Spleen (tissue), 13 donors: ENCODE measurements at places on chromosomes 7 and 10. TPM values are rescaled to one million over a fixed set of nuclear protein-coding genes. Genes with fewer than 3 reads are reported as not detected.

GRCh38 chr7:87494454-87494853 is 19.0 kb upstream of the ABCB4 start:
- H3K27ac ChIP-seq, result no peak overlapping the region
- no peaks in the 10 kb centered on the region for H3K36me3 ChIP-seq
- no peaks in the 10 kb centered on the region for H3K27me3 ChIP-seq
- no peak overlapping the region for H3K4me3 ChIP-seq
- no peaks in the 10 kb centered on the region for H3K4me1 ChIP-seq

DNA sequence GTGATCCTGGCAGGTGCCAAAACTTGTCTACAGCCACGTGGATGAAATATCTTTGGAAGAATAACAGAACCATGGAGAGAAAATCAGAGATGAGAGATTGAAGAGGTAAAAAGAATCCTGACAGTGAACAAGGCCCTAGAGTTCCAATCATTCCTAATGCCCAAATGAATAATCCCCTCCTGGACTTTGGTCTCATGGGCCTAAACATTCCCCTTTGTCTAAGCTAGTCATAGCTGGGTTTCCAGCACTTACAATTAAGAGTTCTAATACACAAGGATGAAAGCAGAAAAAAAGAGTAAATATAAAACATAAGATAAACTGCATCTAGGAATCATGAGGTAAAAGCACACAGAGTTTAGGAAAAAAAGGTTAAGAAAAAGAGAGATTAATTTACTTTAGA is 40.2 kb downstream of the ARHGAP12 start:
- no peaks in the 10 kb centered on the region for H3K36me3 ChIP-seq
- H3K27ac ChIP-seq, result no peak overlapping the region

- H3K36me3 ChIP-seq, result no peaks in the 10 kb centered on the region
- H3K4me3 ChIP-seq, result peak within 1 kb of the TSS; percentile 98
- no peaks in the 10 kb centered on the region for H3K27me3 ChIP-seq
- peak; percentile 95 for DNase-seq
- H3K4me1 ChIP-seq, result peaks cover 49% of the 10 kb centered on the region
These were observed at the start of gene SMURF1 for GRCh38 chr7:99143853-99144672. Gene SMURF1, minus strand, starts transcription at chr7:99144108. Its CDS starts 328 bp downstream, at chr7:99143780.

The IQCE gene
- total RNA-seq, result 15.8 TPM

- H3K27ac ChIP-seq, result peak overlapping the region; percentile 98
- DNase-seq, result peak; percentile 78
- H3K36me3 ChIP-seq, result peaks cover 18% of the 10 kb centered on the region
These were observed 9.5 kb downstream of the CYREN start for GRCh38 chr7:135160858-135161653.

- no peaks in the 10 kb centered on the region for H3K36me3 ChIP-seq
- H3K4me3 ChIP-seq, result no peak overlapping the region
- H3K4me1 ChIP-seq, result no peaks in the 10 kb centered on the region
- DNase-seq, result no peak
- H3K27ac ChIP-seq, result no peak overlapping the region
- no peaks in the 10 kb centered on the region for H3K27me3 ChIP-seq
These were observed 221.5 kb upstream of the GHITM start for GRCh38 chr10:83917537-83918506.

DNA sequence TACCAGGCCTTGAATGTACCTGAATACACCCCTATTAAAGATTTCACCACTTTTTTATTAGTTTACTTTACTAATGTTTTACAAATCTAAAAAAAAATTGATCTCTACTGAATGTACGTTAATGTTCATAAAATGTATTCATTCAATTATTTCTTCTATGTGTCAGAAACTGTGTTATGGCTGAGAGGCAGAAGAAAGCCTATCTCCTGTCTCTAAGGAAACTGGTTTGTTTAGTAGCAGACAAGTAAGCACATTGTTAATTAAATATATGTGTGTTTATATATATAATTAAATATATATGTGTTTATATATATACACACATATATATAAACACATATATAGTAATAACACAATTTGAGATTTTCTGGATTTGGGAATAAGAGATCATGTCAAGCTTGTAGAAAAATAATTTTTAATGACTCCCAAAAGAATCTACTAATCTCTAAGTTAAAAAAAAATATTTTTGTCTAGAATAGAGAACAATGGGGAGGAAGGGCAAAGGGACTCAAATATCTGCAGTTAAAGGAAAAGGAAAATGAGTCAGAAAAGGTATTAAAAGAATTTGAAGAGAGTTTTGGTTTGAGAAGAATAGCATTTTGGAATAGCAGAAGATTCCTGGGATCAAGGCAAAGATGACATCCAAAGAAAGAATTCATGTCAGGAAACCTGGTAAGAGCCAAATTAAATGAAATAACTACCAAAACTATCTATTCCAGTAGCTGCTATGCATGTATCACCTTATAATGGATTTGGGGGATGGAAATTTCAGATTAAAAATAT is 92.1 kb downstream of the CH25H start:
- no peaks in the 10 kb centered on the region for H3K27me3 ChIP-seq
- no peak overlapping the region for H3K27ac ChIP-seq
- no peak overlapping the region for H3K4me3 ChIP-seq
- no peaks in the 10 kb centered on the region for H3K4me1 ChIP-seq

DNA sequence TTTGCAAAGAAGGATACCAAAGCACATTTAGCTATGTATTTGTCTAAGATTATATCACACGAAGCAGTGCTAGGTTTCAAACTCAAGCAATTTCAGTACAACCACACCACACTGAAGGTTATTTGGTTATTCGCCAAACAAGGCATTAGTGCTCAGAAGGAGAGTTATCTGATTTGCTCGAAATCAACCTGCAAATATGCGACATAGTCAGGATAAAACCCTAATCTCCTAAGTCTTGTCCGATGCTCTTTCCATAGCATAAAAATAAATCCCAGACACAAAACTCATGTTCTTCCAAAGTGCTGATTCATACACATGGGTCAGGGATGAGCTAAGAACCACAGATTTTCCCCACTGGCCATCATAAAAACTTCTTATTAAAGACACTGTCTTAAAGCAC is 1288.0 kb upstream of the SORCS1 start:
- no peak for DNase-seq
- H3K36me3 ChIP-seq, result no peaks in the 10 kb centered on the region
- no peak overlapping the region for H3K27ac ChIP-seq
- H3K4me1 ChIP-seq, result no peaks in the 10 kb centered on the region

DNA sequence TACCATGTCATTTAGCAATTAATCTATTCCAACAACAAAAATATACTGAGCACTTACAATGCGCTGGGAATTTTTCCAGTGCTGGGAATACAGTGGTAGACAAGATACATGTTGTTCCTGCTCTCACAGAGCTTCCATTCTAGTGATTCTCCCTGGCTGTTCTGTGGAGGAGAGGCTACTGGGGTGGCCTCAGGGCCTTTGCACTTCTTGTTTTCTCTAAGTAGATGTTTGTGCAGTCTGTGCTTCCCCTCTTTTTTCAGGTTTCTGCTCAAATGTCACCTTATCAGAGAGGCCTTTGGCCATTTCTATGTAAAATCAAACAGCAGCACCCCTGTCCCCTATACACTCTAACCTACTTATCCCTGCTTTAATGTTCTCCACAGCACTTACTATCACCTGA is 24.7 kb downstream of the OSBPL3 start:
- H3K27ac ChIP-seq, result no peak overlapping the region
- DNase-seq, result no peak
- H3K4me1 ChIP-seq, result no peaks in the 10 kb centered on the region
- no peaks in the 10 kb centered on the region for H3K36me3 ChIP-seq
- no peaks in the 10 kb centered on the region for H3K27me3 ChIP-seq
- H3K4me3 ChIP-seq, result no peak overlapping the region

DNA sequence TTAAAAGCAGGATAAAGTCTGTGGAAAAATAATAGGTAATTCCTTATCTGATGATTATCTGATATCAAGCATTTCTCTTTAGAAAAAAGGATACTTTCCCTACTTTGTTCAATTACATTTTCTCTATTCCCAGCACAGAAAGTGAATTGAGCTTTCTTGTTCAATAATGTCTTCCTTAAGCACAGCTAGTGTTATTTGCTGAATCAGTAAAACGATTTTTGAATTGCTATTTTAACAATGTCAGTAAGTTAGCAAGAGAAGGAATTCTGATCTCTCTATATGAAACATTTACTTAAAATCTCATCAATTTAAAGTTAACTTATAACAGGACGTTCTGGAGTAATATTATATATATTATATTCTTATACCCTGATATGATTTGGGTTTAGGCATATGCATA is 337.2 kb upstream of the ANKRD30A start:
- H3K4me3 ChIP-seq, result no peak overlapping the region
- H3K27me3 ChIP-seq, result no peaks in the 10 kb centered on the region
- H3K36me3 ChIP-seq, result no peaks in the 10 kb centered on the region
- H3K4me1 ChIP-seq, result no peaks in the 10 kb centered on the region

- no peak overlapping the region for H3K27ac ChIP-seq
- DNase-seq, result no peak
- no peaks in the 10 kb centered on the region for H3K4me1 ChIP-seq
- no peaks in the 10 kb centered on the region for H3K36me3 ChIP-seq
These were observed 150.4 kb downstream of the ETV1 start for GRCh38 chr7:13839063-13839462.

DNA sequence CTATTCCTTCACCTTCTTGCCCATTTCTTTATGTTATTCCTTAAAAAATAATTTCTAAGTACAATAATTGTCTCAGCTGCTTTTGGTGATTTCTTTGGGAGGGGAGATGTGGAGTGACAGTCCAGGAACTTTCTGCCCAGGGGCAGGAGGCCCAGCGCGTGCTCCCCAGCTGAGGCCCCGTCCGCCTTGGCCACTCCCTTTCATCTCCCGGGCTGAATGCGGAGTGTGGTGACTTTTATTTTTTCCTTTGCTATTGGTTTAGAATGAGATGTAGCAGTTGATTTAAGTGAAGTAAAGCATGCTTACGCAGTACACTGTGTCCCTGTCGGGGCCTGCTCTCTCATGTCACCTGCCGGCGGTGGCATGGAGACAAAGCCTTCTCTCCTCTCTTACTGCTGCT is 141.6 kb downstream of the MGMT start:
- H3K27ac ChIP-seq, result no peak overlapping the region
- no peaks in the 10 kb centered on the region for H3K36me3 ChIP-seq
- no peak for DNase-seq
- no peak overlapping the region for H3K4me3 ChIP-seq
- no peaks in the 10 kb centered on the region for H3K27me3 ChIP-seq

- H3K36me3 ChIP-seq, result no peaks in the 10 kb centered on the region
- DNase-seq, result no peak
These were observed 129.7 kb downstream of the TMEM178B start for GRCh38 chr7:141203586-141203985.

The HOXA3 gene
- 0.56 TPM for total RNA-seq

GRCh38 chr10:28090506-28090905 is 91.6 kb upstream of the ODAD2 start:
- no peak for DNase-seq
- H3K27me3 ChIP-seq, result no peaks in the 10 kb centered on the region
- H3K4me3 ChIP-seq, result no peak overlapping the region
- peaks cover 35% of the 10 kb centered on the region for H3K36me3 ChIP-seq
- H3K4me1 ChIP-seq, result no peaks in the 10 kb centered on the region
- H3K27ac ChIP-seq, result no peak overlapping the region

GRCh38 chr10:10942441-10942840 is 75.2 kb upstream of the CELF2 start:
- no peak for DNase-seq
- no peaks in the 10 kb centered on the region for H3K36me3 ChIP-seq
- no peaks in the 10 kb centered on the region for H3K27me3 ChIP-seq
- no peak overlapping the region for H3K27ac ChIP-seq

The GTPBP4 gene
- 37.5 TPM for total RNA-seq

DNA sequence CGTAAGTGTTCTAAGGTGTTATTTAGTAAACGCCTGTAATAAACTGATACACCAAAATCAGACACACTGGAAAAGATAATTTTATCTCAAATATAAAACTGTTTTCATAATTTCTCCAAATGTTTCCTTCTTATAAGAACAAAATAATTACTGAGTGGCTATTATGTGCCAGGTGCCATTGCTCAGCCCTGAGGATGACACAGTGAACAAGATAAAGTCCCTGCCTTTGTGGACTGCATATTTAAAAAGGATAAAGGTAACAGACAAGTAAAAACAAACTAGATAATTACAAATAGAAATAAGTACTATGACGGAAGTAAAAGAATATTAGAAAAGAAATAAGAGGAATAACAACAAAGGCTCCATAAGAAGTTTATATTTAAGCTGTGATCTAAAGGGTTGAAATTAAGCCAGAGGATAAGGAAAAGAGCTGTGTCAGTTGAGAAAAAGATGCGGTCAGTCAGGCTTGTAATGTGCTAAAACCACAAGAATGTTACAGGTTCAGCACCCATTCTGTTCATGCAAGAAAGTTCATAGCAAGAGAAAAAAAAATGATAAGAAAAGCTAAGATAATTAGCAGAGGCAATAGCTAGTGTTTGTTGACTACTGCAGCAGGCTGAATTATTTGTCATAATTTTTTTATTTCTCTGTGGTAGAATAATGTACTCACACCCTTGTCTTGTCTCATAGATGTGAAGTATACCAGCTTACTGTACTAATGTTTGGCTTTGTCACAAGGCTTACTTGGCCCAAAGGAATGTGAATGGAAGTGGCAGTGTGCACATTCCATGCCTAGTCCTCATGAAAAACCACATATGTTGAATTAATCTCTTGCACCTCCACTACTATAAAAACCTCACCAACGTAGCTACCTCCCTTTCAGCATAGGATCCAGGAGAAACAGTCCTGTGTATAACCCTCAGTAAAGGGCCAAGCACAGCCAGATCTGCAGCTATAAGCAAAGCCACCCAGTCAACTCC is 75.1 kb downstream of the CRPPA start:
- no peak overlapping the region for H3K4me3 ChIP-seq
- H3K27ac ChIP-seq, result no peak overlapping the region
- no peak for DNase-seq
- H3K27me3 ChIP-seq, result no peaks in the 10 kb centered on the region
- no peaks in the 10 kb centered on the region for H3K36me3 ChIP-seq

- no peaks in the 10 kb centered on the region for H3K36me3 ChIP-seq
- no peaks in the 10 kb centered on the region for H3K4me1 ChIP-seq
- no peak overlapping the region for H3K4me3 ChIP-seq
- DNase-seq, result no peak
- H3K27me3 ChIP-seq, result no peaks in the 10 kb centered on the region
- no peak overlapping the region for H3K27ac ChIP-seq
These were observed 203.9 kb upstream of the NEBL start for GRCh38 chr10:21100871-21101514.

GRCh38 chr7:45511721-45512597 is 62.2 kb upstream of the ADCY1 start:
- no peaks in the 10 kb centered on the region for H3K27me3 ChIP-seq
- H3K27ac ChIP-seq, result no peak overlapping the region
- no peaks in the 10 kb centered on the region for H3K4me1 ChIP-seq
- no peak for DNase-seq
- H3K36me3 ChIP-seq, result no peaks in the 10 kb centered on the region

GRCh38 chr7:151509670-151510333 is 9.9 kb downstream of the RHEB start:
- H3K4me3 ChIP-seq, result no peak overlapping the region
- H3K4me1 ChIP-seq, result peaks cover 92% of the 10 kb centered on the region
- H3K36me3 ChIP-seq, result no peaks in the 10 kb centered on the region
- peak overlapping the region; percentile 45 for H3K27ac ChIP-seq

GRCh38 chr10:112938808-112939482 is 11.1 kb upstream of the TCF7L2 start:
- H3K4me1 ChIP-seq, result no peaks in the 10 kb centered on the region
- no peaks in the 10 kb centered on the region for H3K36me3 ChIP-seq
- no peak overlapping the region for H3K4me3 ChIP-seq
- no peaks in the 10 kb centered on the region for H3K27me3 ChIP-seq
- no peak for DNase-seq

- no peak overlapping the region for H3K4me3 ChIP-seq
- no peaks in the 10 kb centered on the region for H3K27me3 ChIP-seq
- DNase-seq, result no peak
- H3K4me1 ChIP-seq, result peaks cover 22% of the 10 kb centered on the region
These were observed 23.7 kb downstream of the GBF1 start for GRCh38 chr10:102269017-102269416.

The NPFFR1 gene
- 0.09 TPM for total RNA-seq

The TMEM130 gene
- total RNA-seq, result not detected

The TMEM176A gene
- total RNA-seq, result 28.6 TPM
